ENCODE measurements at places on chromosomes 11 and 22.

- DNase-seq: peak; percentile 72
Measured at GRCh38 chr22:50705219-50705691, 32.6 kb downstream of the SHANK3 start.

- no peak for DNase-seq
Measured at GRCh38 chr11:115996125-115996807, 492.1 kb upstream of the CADM1 start.

- peak; percentile 15 for DNase-seq
Measured at GRCh38 chr22:46336119-46337078, 885 bp downstream of the TRMU start.

DNA sequence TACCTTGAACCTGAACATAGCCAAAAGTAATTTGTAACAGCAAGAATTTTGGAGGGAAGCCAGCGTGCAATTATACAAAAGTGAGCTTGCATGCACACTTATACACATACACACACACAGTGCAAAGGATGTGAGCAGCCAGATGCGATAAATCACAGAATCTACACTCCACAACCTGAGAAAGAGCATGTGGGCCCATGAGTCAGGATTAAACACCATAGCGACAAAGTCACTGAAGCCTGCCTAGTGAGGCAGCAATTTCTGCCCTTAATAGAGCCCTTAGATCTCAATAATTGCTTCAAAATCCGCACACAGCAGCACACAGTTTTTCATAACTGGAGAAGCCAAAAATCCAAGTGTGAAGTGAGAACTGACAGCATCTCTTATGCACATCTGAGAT is 42.6 kb upstream of the TEAD1 start:
- DNase-seq: no peak

- no peak for DNase-seq
Measured at GRCh38 chr22:49209452-49210195, 618.0 kb downstream of the BRD1 start.

- no peak for DNase-seq
Measured at GRCh38 chr11:70885281-70886231, 366.8 kb downstream of the SHANK2 start.

GRCh38 chr11:12787847-12788246 is 113.6 kb downstream of the TEAD1 start:
- DNase-seq: peak; percentile 73

DNA sequence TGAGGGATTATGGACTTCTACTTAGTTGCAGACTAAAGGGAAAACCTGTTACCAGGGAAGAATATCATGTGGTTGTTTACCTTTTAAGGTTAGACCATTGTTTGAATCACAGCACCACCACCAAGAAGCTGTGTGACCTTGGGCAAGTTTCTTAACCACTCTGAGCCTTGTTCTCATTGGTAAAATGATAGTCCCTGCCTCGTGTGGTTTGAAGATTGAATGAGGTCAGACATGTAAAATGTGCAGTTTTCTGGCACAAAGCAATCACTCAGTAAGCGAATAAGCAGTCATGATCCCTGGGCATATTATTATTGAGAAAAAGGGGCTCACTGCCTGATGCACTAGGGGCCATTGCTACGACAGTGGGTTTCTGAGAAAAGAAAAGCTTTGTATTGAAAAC is 28.3 kb downstream of the MOV10L1 start:
- DNase-seq: no peak

GRCh38 chr11:109425554-109425953 is 3.6 kb downstream of the C11orf87 start:
- DNase-seq: no peak

- no peak for DNase-seq
Measured at GRCh38 chr11:122319691-122320620, 203.9 kb upstream of the BLID start.

DNA sequence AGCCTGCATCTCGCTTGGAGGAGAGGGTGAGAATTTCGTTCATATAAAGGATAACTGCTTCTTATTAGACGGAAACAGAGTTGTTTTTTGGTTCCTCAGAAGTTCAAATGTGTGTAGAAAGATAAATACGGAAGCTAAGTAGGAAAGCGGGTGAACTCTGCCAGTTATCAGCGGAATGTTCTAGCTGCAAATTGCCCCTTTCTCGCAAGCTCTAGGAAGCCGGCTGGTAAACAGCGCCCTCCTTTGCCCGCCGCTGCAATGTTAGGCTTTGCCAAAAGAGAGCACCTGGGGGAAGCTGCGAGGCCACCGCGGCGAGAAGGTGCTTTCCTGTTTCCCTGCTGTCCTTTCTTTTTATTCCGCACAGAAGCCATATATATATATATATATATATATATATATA is 67.0 kb downstream of the IGLL5 start:
- DNase-seq: no peak

DNA sequence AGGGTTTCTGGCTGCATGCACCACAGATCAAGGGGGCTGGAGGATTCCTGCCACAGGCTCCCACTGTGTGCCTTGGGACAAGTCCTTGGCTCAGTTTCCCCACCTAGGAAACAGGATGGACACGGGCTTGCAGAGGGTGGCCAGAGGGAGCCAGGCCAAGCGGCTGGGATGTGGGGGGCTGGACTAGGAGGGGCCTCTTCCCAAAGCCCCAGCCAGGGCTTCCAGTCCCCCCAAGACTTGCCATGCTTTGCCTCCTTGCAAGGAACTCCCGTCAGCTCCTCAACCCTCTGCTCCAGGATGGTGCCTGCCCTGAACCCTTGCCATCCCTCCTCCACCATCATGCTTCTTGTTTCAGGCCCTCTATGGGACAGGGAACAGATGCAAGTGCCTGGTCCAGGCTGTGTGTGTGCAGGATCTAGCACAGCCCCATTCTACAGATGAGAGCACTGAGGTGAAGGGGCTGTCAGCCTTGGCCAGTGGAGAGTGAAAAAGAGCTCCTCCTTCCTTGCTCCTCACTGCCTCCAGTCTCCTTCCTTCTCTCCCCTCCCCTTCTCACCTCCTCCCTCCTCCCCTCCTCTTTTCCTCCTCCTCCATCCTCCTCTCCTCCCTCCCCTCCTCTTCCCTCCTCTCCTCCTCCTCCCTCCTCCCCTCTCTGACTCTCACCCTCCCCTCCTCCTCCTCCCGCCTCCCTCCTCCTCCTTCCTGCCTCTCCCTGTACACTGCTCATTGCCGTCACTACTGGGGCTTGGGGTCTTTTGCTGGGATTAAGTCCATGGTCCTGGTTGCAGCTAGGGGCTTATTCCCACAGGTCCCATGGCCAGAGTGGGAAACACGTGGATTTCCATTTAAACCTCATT is 13.3 kb upstream of the FGF19 start:
- no peak for DNase-seq

DNA sequence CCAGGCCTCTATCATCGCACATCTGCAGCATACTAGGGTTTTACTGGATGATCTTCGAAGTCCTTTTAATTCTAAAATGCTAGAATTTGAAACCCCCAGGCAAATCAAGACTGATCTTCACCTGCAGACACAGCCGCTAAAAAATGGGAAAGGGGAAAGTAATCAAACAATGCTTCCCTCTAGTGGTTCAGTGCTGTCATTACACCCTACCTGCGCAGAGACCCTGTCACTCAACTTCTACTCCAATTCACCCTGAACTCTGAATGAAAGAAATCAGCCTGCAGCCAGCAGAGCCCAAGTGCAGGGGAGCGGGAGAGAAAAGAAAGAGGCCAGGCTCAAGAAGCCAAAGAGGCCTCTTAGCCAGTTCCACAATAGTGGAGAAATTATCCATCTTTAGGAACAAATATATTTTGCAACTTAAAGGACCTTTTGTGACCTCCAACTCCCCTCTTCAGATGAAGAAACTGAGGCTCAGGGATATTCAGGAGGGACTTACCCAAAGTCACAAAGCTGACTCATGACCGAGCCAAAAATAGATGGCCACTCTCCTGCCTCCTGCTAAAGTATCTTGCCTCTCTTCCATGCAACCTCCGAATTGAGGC is 33.0 kb downstream of the SERGEF start:
- peak; percentile 23 for DNase-seq

GRCh38 chr11:130712480-130712879 is 203.8 kb downstream of the SNX19 start:
- peak; percentile 13 for DNase-seq

- DNase-seq: peak; percentile 98
Measured at GRCh38 chr22:29310863-29311339, 4.5 kb downstream of the GAS2L1 start.

DNA sequence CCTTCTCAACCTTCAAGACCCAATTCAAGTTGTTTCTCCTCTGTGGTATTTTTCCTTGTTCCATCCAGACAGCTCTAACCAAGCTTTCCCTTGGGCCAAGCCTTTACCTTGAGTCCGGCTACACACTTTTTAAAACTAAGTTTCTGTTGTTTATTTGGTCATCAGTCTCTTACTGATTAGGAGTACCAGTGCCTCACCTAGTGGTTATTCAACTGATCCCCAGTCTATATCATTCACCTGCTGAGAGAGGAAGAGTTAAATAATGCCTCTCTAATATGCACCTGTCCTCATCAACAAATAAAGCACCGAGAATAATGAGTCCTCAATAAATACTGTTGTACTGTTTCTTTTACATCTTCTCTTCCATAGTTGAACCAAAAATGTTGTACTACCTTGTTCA is 160.8 kb downstream of the MSANTD4 start:
- peak; percentile 13 for DNase-seq

GRCh38 chr22:26271427-26271826 is 102.2 kb downstream of the SEZ6L start:
- no peak for DNase-seq

DNA sequence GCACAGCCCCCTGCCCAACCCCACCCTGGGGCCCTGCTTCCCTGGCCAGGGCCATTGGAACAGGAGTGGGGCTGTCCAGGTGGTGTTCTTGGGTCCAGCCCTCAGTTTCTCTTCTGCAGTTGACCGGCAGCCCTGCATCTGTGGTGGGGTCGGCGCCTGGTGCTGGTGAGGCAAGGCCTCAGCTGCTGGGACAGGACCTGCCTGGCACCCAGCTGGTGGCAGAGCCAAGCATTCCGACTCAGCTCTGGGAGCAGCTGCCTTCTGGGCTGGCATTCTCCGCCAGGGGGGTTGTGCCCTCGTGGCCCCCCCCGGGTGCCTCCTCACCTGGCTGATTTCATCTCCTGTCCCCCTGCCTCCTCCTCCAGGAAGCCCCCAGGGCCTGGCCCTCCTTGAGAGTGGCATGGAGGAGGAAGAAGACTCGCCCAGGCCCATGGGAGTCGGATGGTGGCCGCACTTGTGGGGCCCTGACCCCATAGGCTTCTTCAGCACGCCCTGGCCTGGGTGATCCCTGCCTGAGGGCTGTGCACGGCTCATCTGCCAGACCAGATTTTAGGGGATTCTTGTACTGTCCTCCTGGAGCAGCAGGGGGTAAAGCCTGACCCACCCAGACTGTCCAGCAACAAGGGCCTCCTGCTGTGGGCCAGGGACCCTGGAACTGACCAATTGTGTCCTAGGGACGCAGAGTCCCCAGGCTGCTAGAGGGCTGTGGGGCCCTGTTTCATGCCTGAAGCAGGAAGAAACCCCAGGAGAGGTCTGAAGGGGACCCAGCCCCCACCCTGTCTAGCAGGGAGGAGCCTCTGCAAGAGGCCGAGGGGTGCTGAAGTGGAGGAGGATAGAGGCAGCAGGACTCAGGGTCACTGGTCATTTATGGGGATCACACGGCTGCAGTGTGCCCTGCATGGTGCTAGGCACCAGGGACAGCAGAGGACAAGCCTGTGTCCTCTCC is 11.6 kb downstream of the CD81 start:
- no peak for DNase-seq

- DNase-seq: peak; percentile 36
Measured at GRCh38 chr11:65709661-65710060, 2.4 kb upstream of the KAT5 start.

DNA sequence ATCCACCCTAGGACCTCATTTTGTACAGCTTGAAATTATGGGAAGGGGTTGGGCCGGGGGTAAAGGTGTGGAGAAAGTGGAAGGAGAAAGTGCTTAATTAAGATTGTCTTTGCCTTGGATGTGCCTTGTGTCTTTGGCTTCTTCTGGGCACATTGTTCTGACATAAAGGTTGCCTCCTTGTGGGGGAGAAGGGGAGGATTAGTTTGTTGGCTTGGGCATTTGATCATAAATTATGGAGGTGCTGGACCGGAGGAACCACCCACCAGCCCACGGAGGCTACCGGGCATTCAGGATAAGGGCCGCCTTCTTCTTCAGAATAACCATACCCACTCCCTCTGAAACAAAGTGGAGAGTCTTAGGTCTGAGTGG is 1.3 kb downstream of the PAFAH1B2 start:
- peak; percentile 56 for DNase-seq

- DNase-seq: no peak
Measured at GRCh38 chr22:43465291-43466015, 53.6 kb downstream of the MPPED1 start.

- DNase-seq: no peak
Measured at GRCh38 chr22:23889620-23890019, 4.6 kb upstream of the MIF start.

GRCh38 chr11:76706667-76707066 is 36.1 kb upstream of the LRRC32 start:
- DNase-seq: no peak

- no peak for DNase-seq
Measured at GRCh38 chr11:77386178-77386577, 84.7 kb upstream of the GDPD4 start.

DNA sequence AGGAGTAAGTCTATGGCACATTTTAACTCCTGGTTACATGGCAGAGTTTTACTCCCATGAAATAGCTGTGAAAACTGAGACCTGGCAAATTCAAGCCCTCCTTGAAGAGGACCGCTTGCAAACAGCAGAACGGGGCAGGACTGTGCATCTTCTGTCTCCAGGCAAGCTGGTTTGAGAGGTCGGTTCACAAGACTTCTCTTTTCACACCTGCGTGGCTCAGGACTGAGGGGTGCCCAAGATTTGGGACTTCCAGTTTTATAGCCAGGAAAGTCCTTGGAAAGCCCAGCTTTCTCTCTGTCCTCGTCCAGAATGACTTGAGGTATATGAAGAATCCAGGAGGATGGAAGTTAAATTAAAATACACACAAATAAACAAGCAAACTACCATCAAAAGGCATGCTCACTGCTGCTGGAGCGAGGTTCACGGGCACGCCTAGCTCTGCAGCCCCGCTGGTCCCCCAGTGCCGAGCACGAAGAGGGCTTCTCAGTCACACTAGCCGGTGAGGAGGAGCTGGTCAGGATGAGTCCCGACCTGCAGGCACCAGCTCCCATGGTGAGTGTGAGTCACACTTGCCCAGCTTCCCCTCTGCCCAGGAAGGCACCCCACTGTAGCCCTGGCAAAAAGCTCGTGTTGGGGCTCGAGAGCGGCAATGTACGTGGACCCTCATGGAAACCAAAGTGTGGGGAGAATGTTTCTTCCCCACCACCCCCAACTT is 1382.4 kb downstream of the BRD1 start:
- no peak for DNase-seq
